ENCODE measurements at places on chromosomes 12 and 14.
A peak's percentile ranks its signal among the peaks of the same experiment; 100 is the strongest.

- DNase-seq, result no peak
Observed at GRCh38 chr14:50798048-50798421, 32.9 kb downstream of the NIN start.

DNA sequence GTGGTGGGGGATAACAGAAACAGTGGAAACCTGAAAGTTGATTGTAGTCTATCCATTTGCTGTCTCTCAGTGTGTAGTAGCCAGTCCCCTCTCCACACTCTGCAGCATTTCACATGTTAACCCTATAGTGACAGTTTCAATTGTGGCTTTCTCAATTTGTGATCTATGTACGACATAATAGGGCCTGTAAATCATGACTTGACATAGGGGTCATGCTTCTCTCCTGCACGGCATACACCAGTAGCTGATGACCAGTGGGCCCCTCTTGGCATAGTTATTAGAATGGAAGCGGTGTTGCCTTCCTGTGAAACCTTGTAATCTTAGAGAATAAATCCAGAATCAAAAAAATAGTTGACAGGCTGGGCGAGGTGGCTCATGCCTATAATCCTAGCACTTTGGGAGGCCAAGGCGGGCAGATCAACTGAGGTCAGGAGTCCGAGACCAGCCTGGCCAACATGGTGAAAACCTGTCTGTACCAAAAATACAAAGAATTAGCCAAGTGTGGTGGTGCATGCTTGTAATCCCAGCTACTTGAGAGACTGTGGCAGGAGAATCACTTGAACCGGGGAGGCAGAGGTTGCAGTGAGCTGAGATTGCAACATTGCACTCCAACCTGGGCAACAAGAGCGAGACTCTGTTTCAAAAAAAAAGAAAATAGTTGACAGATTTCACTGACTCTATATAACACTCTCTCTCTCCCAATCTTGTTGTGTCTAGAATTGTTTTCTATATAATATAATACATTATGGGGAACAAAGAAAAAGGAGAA lies 44.6 kb upstream of the VSX2 start:
- no peak for DNase-seq

GRCh38 chr12:108686780-108687179 lies 44.5 kb downstream of the CORO1C start:
- no peak for DNase-seq

GRCh38 chr12:40262657-40263056 lies 37.9 kb downstream of the LRRK2 start:
- no peak for DNase-seq

DNA sequence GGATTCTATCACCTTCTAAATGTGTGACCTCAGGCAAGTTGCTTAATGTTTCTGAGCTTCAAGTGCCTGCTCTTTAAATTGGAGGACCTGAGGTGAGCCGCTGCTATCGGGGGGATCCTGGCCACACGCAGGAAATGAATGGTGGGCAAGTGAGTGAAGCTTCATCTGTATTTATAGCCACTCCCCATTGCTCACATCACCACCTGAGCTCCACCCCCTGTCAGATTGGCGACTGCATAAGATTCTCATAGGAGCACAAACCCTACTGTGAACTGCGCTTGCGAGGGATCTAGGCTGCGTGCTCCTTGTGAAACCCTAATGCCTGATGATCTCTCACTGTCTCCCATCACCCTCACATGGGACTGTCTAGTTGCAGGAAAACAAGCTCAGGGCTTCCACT lies 158.6 kb upstream of the CCND2 start:
- DNase-seq, result no peak

DNA sequence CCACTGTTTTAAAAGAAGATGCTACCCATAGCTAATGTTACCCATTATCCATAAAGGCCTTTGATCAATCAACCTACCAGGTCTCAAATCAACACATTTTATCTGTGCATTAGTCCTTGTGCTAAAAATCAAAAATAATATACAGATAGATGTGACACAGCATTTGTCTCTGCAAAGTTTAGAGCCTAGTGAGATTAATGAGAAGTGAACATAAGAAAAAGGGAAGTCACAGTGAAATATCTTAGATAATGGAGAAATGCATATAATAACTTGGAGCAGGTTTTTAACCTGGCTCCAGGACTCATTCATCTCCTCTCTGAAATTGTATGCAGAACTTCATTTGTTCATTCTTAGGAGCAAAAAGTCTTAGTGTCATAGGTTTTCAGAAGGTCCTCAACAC lies 7.2 kb downstream of the PDE3A start:
- no peak for DNase-seq

DNA sequence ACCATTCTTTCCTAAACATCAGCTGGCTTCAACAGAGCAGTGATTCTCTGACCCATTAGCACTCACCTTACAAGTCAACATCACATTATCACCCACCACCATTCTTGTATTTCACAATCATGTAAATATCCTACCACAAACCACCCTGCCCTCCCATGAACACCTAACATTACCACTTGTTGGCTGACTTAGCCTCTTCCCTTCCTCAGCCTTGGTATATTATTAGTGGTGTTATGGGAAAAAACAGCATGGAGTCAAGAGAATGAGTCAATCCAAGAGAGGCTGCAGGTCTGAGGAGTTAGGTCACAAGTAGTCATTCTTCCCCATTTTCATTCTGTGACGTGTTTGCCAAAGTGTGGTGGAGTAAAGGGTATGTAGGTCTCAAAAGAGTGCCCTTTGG lies 22.3 kb upstream of the MGP start:
- DNase-seq, result no peak

- DNase-seq, result peak; percentile 52
Observed at GRCh38 chr12:88503281-88503703, 77.0 kb downstream of the KITLG start.

DNA sequence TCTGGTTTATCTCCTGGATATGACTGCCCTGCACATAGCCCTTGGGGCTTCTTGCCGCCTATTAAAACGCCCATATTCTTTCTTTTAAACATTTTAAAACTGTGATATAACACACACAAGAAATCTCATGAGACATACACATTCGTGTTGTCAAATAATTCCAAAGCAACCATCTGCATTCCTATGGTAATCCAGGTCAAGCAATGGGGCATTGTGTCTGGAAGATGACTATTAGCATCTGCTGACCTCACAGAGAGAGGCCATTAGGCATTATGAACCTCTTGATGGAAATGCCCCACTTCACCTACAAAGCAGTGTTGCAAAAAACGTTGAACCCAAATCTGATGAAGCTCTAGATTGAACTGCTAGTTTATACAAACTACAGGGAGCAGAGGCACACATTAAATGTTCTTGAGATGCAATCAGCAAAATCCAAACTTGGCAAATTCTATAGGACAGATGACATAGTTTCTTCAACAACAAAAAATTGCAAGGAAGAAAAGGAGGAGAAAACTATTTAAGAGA lies 513.8 kb upstream of the CCDC196 start:
- no peak for DNase-seq

DNA sequence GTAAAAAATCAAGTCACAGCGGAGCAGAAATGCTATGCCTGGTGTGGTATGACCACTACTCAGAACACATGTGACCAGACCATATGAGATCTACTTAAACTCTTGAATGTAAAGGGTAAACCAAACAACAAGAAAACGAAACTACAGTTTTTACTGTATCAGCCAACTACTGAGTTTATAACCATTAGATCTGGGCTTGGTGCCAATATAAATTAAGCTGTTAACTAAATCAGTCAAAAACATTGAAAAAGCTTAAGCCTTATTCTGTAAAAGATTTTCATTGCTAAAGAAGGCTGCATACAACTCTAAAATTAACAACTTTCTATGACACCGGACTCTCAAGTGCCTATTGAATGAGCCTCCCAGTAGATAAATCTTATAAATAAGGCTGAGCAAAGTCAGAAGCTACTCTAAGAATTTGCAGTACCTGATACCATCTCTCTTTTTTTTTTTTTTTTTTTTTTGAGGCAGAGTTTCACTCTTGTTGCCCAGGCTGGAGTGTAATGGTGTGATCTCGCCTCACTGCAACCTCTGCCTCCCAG lies 35.4 kb downstream of the SPTLC2 start:
- peak; percentile 82 for DNase-seq

DNA sequence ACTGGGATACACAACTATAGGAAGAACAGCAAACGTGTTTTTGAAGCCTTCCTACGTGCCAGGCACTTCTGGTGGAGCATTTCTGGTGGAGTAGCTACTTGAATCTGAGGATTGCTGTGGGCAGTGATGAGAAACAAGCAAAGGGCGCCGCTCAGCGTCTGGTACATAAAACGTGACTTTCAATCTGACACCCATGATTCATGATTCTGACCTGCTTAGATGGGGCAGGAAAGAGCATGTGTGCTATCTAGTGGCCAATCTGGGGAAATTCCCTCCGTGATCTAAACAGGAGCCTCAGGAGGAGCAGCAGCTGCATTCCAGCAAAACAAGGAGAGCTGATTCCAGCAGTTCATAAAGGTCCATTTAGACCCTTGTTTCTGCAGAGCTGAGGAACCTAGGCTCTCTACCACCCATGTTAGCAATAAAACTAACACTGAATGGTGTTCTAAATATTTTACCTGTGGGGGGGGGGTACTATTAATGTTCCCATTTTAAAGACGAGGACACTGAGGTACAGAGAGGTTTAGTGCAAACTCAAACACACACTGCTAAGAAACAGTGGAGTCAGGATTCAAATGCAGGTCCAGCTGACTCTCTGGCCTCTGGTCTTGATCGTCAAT lies 37.8 kb downstream of the PAH start:
- peak; percentile 2 for DNase-seq

DNA sequence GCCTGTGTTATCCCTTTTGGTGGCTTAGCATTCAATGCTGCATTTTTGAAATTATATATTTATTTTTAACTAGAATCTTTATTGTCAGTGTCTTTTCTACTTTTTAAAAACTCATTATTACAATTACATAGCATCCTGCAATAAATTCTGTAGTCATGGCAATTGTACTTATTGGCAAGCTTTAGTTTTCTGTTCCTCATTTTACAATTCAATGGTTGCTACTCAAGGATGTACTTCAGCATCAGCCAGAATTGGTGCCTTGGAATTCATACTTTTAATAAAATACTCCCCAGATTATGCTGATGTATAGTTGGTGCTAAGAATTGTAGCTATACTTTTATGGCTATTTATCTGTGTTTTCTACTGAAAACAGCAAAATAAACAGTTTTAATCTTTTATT lies 1756.8 kb upstream of the SEL1L start:
- no peak for DNase-seq

DNA sequence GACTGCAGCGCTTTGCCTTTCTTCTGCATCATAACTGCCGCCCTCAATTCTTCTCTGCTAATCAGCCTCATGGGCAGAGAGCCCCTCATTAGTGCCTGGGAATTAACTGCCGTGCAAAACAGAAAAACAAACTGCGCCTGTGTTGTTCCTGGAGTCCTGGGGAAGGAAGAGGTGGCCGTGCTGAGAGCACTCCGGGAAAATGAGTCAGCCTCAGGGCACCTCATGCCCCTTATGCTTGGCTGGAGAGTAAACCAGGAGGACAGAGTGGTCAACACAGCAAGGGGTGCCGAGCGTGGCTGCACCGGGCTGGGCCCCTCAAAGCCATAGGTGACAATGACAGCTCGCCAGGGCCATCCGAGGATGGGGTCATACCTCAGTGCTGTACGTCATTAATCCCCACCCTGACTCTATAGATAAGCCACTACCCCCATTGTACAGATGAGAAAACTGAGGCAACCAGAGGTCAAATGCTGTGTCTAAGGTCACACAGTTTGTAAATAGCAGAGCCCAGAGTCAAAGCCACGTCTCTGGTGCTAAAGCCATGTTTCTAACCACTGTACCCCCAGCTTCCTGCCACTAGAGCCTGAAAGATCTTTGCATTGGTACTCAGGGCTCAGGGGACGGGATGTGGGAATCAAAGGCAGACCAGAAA lies 74.4 kb downstream of the RIMBP2 start:
- no peak for DNase-seq

GRCh38 chr14:61145034-61145902 lies 135.9 kb downstream of the TMEM30B start:
- DNase-seq, result peak; percentile 99

DNA sequence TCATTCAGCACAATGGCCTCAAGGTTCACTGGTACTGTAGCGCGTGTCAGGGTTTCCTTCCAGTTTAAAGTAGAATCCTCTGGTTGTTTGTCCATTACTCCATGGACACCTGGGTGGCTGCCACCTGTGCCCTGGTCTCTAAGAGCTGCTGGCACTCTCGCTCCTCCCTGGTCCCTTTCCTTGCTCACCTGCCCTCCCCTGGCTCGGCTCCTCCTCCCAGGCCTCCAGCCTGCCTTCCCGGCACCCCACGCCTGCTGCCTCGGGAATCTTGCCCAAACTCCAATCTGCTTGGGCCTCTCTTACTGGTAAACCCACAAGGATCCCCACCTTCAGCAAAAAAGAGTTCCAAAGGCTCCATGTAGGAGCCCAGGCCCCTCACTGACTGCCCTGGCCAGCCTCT lies 154.4 kb upstream of the DIO3 start:
- DNase-seq, result no peak

GRCh38 chr12:4771960-4772566 lies 51.9 kb downstream of the GALNT8 start:
- no peak for DNase-seq

DNA sequence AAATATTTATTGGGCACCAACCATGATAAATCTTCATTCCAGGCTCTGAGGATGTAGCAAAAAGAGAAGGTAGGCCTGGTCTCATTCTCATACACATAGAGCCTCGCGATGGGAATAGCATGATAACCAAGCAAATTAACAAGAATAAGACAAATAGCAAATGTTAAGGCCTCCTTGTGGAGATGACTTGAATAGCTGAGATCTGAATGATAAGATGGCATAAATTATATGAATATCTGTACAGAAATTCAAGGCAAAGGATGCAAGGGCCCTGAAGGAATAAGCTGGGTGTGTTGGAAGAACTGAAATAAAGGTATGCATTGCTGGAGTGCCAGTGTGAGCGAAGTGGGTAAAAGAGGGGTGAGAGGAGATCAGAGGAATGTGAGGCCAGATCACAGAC lies 114.8 kb downstream of the ALX1 start:
- DNase-seq, result no peak

GRCh38 chr14:67510121-67510520 lies 21.6 kb upstream of the TMEM229B start:
- DNase-seq, result no peak

GRCh38 chr14:25484235-25484634 lies 434.3 kb upstream of the STXBP6 start:
- DNase-seq, result no peak

- peak; percentile 68 for DNase-seq
Observed at GRCh38 chr12:92973614-92974013, 44.5 kb upstream of the EEA1 start.

DNA sequence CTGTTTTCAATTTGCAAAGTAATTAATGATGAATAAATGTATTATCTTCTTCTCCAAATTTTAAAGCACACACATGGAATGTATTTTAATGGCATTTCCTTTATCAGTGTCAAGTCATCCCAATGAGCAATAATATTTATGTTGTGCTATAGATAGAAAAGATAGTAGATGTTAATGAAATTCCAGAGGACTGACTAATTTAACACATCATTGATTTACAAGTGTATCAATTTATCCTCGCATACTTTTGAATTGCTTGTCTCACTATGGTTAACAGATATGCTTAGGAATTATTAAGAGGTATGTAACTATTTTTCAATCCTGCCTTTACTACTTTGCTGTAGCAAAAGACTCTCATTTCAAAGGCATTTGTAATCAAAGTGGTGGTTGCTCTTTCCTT lies 842.9 kb downstream of the SLC6A15 start:
- peak; percentile 94 for DNase-seq
